Body of pancreas (tissue), 4 donors: ENCODE measurements at places on chromosomes 6 and 20. TPM values are rescaled to one million over a fixed set of nuclear protein-coding genes. Genes with fewer than 3 reads are reported as not detected.
A peak's percentile ranks its signal among the peaks of the same experiment; 100 is the strongest.

DNA sequence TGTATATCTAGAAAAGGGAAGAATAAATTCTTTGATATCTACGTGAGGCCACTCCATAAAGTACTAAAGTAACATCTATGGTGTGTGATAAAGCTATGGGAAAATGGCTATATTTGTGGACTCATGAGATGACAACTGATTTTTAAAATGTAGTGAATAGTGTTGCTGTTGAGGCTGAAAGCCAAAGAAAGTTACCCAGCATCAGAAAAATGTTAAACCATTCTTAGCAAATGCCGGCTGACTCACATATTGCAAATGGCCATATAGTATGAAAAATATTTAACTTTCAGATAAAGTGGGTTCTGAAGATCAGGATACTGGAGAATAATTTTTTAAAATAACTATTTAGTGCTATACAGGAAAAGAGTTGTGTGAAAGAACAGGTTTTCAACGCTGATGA lies 129.9 kb upstream of the GRIK2 start:
- H3K27ac ChIP-seq, result no peak overlapping the region
- H3K4me3 ChIP-seq, result no peak overlapping the region
- H3K27me3 ChIP-seq, result no peaks in the 10 kb centered on the region
- no peaks in the 10 kb centered on the region for H3K36me3 ChIP-seq
- H3K4me1 ChIP-seq, result no peaks in the 10 kb centered on the region

DNA sequence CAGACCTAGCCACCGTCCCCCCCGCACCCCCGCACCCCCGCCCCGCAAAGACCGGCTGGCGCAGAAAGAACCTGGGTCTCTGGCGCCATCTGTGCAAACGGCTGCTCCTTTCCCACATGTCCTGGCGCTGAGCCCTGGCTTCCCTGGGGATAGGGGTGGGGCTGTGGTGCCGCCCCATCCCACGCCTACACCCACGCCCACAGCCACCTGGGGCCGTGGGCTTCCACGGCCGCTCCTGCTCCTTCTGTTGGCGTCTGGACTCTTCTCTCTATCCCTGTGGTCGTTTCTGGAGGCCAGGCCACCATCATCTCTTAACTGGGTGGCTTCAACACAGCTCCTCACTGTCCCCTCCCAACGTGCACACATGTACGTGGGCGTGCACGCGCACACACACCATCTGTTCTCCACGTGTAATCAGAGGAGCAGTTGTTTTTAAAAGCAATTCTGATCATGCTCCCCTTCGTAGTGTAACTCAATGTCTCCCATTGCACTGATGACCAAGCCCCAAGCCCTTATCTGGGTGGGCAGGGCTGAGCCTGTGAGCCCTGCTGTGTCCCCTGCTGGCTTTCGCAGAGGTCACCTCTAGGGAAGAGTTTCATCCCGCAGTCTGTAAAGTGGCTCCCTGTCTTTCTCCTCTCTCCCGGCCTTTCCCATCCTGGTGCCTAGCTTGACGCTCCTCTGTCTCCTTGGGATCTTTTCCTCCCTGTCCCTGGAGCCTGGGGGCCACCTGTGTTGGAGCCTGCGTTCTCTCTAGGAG lies 31.9 kb upstream of the FAM83D start:
- H3K27ac ChIP-seq, result peak overlapping the region; percentile 35
- H3K4me1 ChIP-seq, result peaks cover 16% of the 10 kb centered on the region
- H3K27me3 ChIP-seq, result no peaks in the 10 kb centered on the region
- H3K36me3 ChIP-seq, result no peaks in the 10 kb centered on the region

- H3K27me3 ChIP-seq, result no peaks in the 10 kb centered on the region
- no peak for DNase-seq
- H3K4me3 ChIP-seq, result no peak overlapping the region
- H3K36me3 ChIP-seq, result no peaks in the 10 kb centered on the region
- no peak overlapping the region for H3K27ac ChIP-seq
Observed at GRCh38 chr6:106152952-106153351, 66.8 kb downstream of the PRDM1 start.

DNA sequence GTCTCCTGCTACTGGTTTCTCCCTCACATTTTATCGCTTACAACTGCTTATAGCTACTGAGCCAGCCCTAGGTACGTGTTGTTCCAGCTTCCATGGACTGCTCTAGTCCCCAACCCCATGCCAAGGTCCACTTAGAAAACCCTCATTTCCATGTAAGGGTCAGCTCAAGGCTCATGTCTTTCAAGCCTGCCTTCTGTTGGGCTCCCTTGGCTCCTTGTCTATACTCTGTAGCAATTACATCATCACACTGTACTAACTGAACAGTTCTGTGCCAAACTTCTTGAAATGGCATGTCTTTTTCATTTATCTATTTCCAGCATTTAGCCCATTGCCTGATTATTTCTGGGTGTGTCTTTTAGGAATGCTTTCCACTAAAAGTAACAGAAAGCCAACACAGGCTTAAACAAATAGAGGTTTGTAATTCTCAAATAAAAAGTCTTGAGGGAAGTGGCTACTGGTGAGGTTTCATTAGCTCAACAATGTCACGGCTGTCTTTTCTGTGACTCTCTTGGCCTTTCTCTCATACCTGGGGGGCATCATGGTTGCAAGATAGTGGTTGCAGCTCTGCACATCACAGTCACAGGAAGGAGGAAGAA lies 317.6 kb downstream of the TPBG start:
- H3K4me3 ChIP-seq, result no peak overlapping the region
- no peak overlapping the region for H3K27ac ChIP-seq
- no peaks in the 10 kb centered on the region for H3K36me3 ChIP-seq
- no peak for DNase-seq
- H3K27me3 ChIP-seq, result no peaks in the 10 kb centered on the region

GRCh38 chr6:80622641-80623040 lies 516.2 kb downstream of the BCKDHB start:
- no peaks in the 10 kb centered on the region for H3K36me3 ChIP-seq
- no peak overlapping the region for H3K27ac ChIP-seq
- no peak overlapping the region for H3K4me3 ChIP-seq
- no peak for DNase-seq

- H3K27me3 ChIP-seq, result no peaks in the 10 kb centered on the region
- H3K4me3 ChIP-seq, result no peak overlapping the region
- H3K4me1 ChIP-seq, result no peaks in the 10 kb centered on the region
- no peak for DNase-seq
- H3K27ac ChIP-seq, result no peak overlapping the region
- H3K36me3 ChIP-seq, result no peaks in the 10 kb centered on the region
Observed at GRCh38 chr6:87791029-87791428, 89.0 kb upstream of the AKIRIN2 start.

DNA sequence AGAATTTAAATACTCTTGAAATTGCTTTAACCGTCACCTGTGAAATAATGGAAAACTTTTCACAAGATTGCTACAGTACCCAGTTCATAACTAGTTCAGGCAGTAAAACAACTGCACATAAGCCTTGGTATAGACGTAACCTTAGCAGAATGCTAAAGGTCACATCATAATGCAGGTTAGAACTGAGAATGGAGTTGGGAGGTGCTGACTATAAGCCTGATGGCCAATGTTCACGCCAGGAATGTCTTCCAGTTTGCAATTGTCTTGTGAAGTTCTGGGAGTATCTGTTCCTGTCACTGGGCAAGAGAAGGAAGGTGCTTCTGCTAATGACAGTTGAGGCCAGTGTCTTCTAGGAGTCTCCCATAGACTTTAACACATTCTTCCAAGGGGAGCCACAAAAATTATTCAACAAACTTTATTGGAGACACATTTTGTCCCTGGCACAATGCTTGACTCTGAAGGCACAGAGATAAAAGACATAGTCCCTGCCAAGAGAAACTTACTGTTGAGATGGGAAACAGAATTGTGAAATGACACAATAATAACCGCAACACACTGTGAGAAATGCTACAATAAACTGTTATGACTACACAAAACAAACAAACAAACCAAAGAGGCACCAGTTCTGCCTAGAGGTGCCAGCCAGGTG lies 24.6 kb upstream of the CEP162 start:
- no peaks in the 10 kb centered on the region for H3K27me3 ChIP-seq
- no peak for DNase-seq
- no peaks in the 10 kb centered on the region for H3K36me3 ChIP-seq
- no peak overlapping the region for H3K27ac ChIP-seq
- H3K4me3 ChIP-seq, result no peak overlapping the region

DNA sequence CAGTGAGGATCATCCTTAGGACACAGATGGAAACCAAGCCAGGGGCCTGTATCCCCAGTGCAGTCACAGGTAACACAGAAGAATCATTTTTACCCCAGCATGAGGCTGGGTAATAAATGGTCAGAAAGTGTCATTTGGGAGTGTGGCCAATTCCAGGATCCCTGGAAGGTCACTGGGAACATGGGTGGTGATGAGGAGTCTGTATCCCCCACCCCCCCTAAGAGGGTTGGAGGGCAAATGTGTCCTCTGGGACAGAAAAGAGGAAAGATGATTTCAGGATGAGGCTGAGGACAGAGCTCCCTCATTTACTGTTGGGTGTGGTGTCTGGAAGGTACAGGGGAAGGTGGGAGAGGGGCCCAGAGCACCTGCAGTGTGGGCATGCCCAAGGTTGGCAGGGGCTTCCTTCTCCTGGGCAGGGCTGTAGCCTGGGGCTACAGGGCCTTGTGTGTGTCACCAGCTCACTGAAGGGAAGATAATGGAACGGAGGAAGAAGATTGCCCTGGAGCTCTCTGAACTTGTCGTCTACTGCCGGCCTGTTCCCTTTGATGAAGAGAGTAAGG lies 34.5 kb downstream of the PLCG1 start:
- H3K27me3 ChIP-seq, result no peaks in the 10 kb centered on the region
- H3K36me3 ChIP-seq, result no peaks in the 10 kb centered on the region
- peaks cover 7% of the 10 kb centered on the region for H3K4me1 ChIP-seq
- peak overlapping the region; percentile 2 for H3K27ac ChIP-seq
- peak; percentile 2 for DNase-seq
- no peak overlapping the region for H3K4me3 ChIP-seq

GRCh38 chr6:159842035-159842434 lies 42.0 kb downstream of the PNLDC1 start:
- no peak for DNase-seq
- no peaks in the 10 kb centered on the region for H3K27me3 ChIP-seq
- no peaks in the 10 kb centered on the region for H3K36me3 ChIP-seq
- no peak overlapping the region for H3K27ac ChIP-seq
- no peak overlapping the region for H3K4me3 ChIP-seq

DNA sequence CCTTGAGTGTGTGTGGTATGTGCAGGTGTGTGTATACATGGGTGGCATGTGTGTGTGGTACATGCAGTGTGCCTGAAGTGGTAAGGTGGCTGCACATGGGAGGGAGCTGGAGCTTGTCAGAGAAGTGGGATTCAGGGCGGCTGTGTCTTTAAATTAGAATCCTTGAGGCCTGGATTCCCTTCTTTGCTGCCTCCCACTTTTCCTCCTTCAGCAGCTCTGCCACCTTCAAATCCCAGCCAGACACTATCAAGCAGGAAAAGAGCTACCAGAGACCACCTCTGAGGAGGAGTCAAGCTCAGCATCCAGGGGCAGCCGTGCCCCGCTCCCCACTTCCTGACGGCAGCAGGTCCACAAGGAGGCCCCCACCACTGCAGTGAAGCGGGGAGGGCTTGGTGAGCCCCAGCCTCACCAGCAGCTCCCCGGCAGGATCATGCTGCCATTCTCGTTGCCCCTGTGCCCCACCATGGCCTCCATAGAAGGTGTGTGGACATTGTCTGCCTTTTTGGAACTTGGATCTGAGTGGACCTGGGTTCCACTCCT lies 131.0 kb upstream of the MLN start:
- H3K4me3 ChIP-seq, result no peak overlapping the region
- H3K27ac ChIP-seq, result no peak overlapping the region
- no peaks in the 10 kb centered on the region for H3K36me3 ChIP-seq
- DNase-seq, result no peak
- no peaks in the 10 kb centered on the region for H3K4me1 ChIP-seq

DNA sequence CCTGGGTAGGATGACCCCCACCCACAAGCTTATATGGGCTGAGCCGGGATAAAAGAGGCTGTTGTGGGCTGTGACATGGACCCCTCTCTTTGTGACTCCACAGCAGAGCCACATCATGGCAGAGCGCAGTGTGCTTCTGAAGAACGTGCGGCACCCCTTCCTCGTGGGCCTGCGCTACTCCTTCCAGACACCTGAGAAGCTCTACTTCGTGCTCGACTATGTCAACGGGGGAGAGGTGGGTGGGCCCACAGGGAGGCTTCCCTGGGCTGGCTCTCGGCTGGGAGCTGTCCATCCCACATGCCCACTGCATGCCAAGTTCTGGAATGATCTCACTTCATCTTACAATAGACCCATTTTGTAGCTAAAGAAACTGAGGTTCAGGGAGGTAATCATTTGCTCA lies 10.5 kb downstream of the SGK2 start:
- DNase-seq, result no peak
- no peak overlapping the region for H3K4me3 ChIP-seq
- H3K4me1 ChIP-seq, result peaks cover 10% of the 10 kb centered on the region
- H3K27ac ChIP-seq, result no peak overlapping the region
- no peaks in the 10 kb centered on the region for H3K27me3 ChIP-seq

- H3K27ac ChIP-seq, result no peak overlapping the region
- no peak for DNase-seq
- no peak overlapping the region for H3K4me3 ChIP-seq
- H3K27me3 ChIP-seq, result no peaks in the 10 kb centered on the region
- H3K36me3 ChIP-seq, result peaks cover 9% of the 10 kb centered on the region
- H3K4me1 ChIP-seq, result no peaks in the 10 kb centered on the region
Observed at GRCh38 chr20:56369179-56369578, 10.4 kb downstream of the FAM210B start.

DNA sequence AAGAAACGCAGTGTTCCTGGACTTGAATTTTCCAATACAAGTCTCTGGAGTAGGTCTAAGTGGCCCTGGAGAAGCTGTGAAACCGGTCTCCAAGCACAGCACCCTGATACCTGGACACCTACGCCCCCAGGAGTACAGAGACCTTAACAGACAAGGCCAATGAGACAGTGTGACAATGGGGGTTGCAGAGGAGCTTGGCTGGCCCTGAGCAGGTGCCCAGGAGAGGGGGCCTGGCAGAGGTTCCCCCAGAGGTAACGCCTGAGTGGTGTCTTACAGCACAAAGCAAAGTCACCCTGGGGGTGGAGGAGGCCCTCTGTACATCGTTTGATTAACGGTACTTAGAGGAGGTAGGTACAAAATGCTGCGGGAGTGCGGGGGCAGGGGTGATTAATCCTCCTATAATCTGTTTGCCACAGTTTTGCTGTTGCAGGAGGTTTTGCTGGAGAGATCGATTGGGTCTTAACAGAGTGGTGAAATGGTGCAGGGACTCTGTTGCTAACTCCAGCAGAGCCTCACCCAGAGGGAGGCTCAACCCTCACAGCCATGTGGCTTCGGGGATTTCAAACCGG lies 37.3 kb upstream of the APCDD1L start:
- no peak overlapping the region for H3K27ac ChIP-seq
- H3K27me3 ChIP-seq, result no peaks in the 10 kb centered on the region
- H3K4me1 ChIP-seq, result no peaks in the 10 kb centered on the region
- DNase-seq, result no peak

- no peaks in the 10 kb centered on the region for H3K4me1 ChIP-seq
- H3K36me3 ChIP-seq, result no peaks in the 10 kb centered on the region
- H3K4me3 ChIP-seq, result no peak overlapping the region
- no peak for DNase-seq
- no peak overlapping the region for H3K27ac ChIP-seq
- H3K27me3 ChIP-seq, result no peaks in the 10 kb centered on the region
Observed at GRCh38 chr6:9066726-9067125, 631.4 kb upstream of the SLC35B3 start.

The CGA gene
- total RNA-seq, result not detected

The HBS1L gene
- 29.0 TPM for total RNA-seq

The AGPAT1 gene
- total RNA-seq, result 16.1 TPM

The C20orf144 gene
- 0.66 TPM for total RNA-seq

The HSF2 gene
- total RNA-seq, result 7.8 TPM

The BMP5 gene
- total RNA-seq, result 1.6 TPM
